GM04503 (cell line): ENCODE measurements at places on chromosomes 5 and 9.
A peak's percentile ranks its signal among the peaks of the same experiment; 100 is the strongest.

DNA sequence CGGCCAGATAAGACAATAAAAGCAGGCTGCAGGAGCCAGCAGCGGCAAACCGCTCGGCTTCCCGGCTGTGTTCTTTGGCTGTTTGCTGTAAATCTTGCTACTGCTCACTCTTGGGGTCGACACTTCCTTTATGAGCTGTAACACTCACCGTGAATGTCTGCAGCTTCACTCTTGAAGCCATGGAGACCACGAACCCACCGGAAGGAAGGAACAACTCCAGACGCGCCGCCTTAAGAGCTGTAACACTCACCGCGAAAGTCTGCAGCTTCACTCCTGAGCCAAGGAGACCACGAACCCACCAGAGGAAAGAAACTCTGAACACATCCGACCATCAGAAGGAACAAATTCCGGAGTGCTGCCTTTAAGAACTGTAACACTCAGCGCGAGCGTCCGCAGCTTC lies 451.7 kb downstream of the AGTPBP1 start:
- DNase-seq = no peak

GRCh38 chr9:2385746-2386145 lies 235.8 kb upstream of the VLDLR start:
- DNase-seq = no peak

DNA sequence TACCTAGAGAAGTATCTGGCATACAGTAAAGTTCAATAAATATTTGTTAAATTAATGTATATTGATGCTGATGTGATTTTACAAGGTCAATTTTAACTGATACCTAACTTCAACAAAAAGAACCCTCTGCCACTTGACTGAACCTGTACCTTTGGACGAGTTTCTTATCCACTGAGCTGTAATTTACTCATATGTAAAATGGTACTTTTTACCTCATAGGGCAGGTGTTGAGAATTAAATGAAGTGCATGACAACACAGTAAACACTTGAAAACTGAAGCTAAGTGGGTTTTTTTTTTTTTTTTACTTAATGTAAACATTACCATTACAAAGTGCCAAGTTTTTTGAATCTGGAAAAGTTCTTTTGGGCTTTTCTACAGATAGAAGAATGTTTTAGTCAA lies 15.4 kb downstream of the NIPSNAP3B start:
- no peak for DNase-seq

GRCh38 chr9:84294241-84294950 lies 46.2 kb downstream of the SLC28A3 start:
- DNase-seq = no peak

GRCh38 chr5:35172533-35172932 lies 57.8 kb downstream of the PRLR start:
- no peak for DNase-seq

GRCh38 chr5:56480705-56481427 lies 247.7 kb upstream of the ANKRD55 start:
- DNase-seq = no peak

GRCh38 chr9:137632230-137633161 lies 13.7 kb downstream of the EHMT1 start:
- no peak for DNase-seq

DNA sequence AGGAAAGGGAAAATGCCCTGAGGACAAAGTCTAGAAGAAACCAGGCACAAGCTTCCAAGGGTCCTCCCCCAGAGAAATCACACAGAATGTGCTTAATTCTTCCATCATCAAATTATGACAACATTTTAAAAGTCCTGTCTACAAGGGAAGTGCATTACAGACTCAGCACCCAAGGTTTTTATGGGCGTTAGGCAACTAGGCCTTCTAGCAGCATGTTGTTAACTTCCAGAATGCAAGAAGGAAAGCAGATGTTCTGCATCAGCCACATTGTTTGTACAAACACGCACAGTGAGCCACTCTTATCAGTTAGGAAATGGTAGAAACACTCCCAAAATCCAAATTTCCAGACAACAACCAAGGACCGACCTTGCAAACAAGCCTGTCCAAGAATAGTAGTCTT lies 26.5 kb downstream of the SMC5 start:
- DNase-seq = peak; percentile 24

- DNase-seq = no peak
Measured at GRCh38 chr9:13083366-13083765, 196.1 kb downstream of the MPDZ start.

DNA sequence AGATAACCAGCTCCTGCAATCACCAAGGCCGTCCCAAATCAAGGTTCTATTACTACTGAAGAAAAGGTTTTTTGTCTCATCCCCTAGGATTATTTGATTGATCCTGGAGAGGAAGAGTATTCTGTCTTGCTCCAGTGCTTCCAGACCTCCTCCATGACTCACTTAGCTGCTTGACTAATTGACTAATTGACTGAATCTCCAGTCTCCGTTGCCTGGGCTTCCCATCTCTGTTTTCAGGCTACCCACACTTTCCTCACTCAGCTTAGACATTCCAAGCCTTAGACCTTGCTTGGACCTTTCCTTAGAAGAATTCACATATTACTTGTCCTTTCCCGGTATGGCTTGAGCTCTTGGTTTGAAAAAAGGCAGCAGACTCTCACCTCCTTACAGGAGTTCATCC lies 60.6 kb downstream of the FRMD3 start:
- no peak for DNase-seq

DNA sequence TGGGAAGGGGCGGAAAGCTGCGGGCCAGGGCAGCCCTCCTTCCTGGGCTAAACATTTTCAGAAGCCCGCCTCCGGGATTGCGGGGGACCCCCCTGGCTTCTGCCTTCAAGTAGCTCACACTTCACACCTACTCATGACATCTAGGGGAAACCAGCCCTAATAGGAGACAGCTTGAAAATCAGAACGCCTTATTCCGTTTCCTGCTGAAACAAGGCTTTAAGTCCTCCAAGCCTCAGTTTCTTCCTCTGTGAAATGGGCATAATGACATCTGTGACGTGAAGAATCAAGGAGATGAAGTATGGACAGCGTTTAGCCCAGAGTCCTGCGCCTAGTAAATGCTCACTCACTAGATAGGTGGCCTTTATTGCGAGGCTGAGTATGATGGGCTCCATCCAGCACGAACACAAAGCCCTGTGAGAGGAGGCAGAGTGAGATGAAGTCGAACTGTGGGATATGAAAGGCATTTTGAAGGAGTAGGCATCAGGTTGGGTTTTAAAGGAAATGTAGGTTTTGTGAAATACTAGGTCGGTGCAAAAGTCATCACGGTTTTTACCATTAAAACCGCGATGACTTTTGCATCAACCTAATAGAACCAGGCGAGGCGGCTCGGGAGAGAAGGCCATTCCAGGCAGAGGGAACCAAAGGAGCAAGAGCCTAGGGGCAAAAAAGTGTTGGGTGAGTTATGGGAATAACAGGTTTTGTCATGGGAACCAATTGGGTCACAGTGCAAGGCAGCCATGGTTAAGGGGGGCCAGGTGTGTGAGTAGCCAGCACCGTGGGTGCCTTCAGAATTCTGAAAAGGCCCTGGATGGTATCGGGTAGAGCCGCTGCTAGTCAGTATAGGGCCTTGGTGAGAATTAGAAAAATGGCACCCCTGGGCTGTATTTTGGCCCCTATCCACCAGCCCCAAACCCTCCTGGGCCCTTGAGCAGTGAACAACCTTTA lies 1.0 kb upstream of the TSC1 start:
- no peak for DNase-seq

DNA sequence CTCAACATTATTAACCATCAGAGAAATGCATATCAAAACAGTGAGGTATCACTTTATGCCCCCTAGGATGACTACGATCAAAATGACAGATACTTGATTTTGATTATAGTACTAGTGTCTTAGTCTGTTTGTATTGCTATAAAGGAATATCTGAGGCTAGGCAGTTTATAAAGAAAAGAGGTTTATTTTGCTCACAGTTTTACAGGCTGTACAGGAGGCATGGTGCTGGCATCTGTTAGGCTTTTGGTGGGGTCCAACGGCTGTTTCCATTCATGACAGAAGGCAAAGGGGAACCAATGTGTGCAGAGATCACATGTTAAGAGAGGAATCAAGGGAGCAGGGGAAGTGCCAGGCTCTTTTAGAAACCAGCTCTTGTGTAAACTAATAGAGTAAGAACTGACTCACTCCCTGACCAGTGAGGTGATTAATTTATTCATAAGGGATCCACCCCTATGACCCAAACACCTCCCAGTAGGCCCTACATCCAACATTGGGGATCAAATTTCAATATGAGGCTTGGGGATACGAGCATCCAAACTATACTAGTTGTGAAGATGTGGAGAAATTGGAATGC lies 16.0 kb upstream of the AFF4 start:
- DNase-seq = no peak

GRCh38 chr5:96157077-96157780 lies 195.6 kb upstream of the ELL2 start:
- no peak for DNase-seq

- peak; percentile 80 for DNase-seq
Measured at GRCh38 chr9:21681641-21682040, 120.8 kb upstream of the MTAP start.

- peak; percentile 50 for DNase-seq
Measured at GRCh38 chr9:12818431-12819000, 43.7 kb downstream of the LURAP1L start.

DNA sequence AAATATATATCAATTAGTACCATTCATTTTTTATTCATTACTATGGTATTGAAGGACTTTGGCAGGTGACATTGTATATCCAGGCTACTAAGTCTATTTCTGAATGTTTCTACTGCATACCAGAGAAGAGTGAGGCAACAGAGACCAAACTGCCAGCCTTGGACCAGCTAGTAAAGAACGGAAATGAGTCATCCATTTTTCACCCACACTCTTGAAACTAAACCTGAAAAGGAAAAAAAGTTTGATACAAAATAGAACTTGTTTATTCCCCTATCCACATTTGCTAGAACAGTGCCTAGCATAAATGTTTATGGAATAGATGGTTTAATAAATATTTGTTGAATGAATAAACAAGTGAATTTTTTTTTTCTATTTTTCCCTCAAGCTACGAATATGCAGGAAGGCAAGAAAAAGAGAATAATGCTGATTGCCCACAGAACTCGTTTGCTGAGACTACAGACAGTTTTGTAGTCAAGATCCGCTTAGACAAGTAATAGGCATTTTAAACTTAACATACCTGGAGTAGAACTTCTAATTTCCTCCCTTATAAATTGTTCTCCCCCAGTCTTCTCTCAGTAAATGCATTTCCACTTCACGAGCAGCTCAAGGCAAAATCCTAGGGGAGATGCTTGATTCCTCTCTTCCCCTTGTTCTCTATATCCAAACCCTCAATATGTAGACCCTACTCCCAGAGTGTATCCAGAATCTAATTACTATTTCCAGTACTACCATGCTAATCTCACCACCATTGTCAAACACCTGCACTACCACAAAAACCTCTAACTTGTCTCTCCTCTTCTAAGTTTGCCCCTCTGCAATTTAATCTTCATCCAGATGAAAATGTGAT lies 146.2 kb upstream of the RASA1 start:
- peak; percentile 65 for DNase-seq

- DNase-seq = no peak
Measured at GRCh38 chr5:89668821-89669220, 740.7 kb downstream of the CETN3 start.

- DNase-seq = no peak
Measured at GRCh38 chr5:108625654-108626053, 122.0 kb upstream of the FER start.

DNA sequence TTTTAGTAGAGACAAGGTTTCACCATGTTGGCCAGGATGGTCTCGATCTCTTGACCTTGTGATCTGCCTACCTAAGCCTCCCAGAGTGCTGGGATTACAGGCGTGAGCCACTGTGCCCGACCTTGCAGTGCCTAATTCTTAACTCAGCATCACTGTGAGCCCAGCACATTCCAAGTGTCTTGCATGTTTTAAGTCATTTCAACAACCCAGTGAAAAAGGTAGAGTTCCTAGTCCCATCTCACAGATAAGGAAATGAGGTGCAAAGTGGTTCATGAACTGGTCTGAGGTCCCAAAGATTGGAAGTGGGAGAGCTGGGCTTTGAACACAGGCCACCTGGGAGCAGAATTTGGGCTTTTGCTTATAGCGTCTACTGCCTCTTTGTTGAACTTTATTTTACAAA lies 68.0 kb downstream of the ZNF366 start:
- DNase-seq = no peak

DNA sequence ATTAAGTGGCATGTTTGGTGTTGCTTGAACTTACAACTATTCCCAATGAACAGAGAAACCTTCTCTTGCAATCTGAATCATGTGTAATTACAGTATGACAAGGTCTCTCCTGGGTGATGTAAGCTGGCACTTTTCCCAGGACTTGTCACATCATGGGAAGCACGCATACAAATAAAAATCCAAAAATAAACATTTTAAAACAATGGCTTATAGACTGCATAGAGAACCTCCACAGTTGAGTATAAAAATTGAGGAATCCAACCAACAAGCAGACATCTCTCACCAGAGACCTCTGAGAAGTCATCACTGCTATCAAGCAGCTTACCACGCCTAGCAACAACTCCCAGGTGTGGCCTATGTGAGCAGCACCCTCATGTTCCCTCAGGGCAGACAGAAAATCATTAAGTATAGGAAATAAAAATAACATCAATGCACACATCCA lies 3.9 kb downstream of the MLLT3 start:
- DNase-seq = no peak

GRCh38 chr5:174106997-174107655 lies 61.6 kb downstream of the NSG2 start:
- DNase-seq = no peak

DNA sequence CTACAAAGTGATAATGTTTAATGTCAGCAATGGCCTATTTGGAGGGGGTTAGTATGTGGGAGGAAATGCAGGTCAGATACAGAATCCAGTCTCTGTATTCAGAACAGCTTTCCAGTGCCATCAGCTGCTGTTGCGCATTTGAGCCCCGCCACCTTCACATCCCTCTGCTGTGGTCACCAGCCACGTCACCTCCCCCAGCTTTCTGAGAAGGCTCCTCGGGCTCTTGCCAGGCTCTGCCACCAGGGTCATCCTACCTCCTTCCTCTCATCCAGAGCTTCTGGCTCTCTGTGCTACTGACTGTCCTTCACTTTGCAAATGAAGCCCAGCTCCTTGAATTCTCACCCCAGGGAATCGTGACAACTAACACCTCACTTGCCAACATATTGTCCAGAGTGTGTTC lies 138.8 kb downstream of the PIK3R1 start:
- no peak for DNase-seq

DNA sequence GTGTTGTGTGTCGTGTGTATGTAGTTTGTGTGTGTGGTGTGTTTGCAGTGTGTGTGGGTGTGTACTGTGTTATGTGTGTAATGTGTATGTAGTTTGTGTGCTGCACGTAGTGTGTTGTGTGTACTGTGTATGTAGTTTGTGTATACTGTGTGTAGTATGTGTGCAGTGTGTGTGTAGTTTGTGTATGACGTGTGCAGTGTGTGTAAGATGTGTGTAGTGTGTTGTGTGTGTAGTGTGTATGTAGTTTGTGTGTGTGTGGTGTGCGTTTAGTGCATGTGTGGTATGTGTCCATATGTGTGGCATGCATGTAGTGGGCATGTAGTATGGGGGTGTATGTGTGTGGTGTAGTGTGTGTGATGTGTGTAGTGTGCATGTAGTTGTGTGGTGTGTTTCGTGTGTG lies 39.6 kb downstream of the SYK start:
- no peak for DNase-seq

GRCh38 chr5:139653616-139654015 lies 5.5 kb downstream of the CXXC5 start:
- DNase-seq = no peak

- no peak for DNase-seq
Measured at GRCh38 chr9:89360465-89360864, 42.2 kb downstream of the SECISBP2 start.

GRCh38 chr9:104774132-104774531 lies 10.2 kb downstream of the NIPSNAP3B start:
- no peak for DNase-seq
